ENCODE measurements at places on chromosomes 5 and 9.
A peak's percentile ranks its signal among the peaks of the same experiment; 100 is the strongest.

DNA sequence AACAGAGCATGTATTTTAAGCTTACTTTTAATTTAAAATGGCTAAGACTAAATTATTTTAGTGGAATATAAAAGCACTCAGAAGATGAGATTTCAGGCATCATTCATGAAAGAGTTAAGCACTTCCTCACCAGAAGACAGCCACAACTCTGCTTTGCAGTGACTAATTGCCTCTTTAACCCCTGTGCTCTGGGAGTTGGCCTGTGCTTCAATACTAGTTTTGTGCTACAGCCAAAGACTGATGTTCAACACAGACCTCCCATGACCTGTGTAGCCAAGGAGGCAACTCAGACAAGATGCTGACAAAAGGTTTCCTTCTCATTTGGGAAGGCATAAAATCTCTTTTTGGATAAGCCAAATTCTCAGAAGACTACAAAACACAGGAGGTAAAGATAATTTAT, 353.5 kb downstream of the FBXL17 start:
- no peak overlapping the region for H3K27ac ChIP-seq
- H3K4me1 ChIP-seq = no peaks in the 10 kb centered on the region
- H3K27me3 ChIP-seq = no peaks in the 10 kb centered on the region
- no peaks in the 10 kb centered on the region for H3K36me3 ChIP-seq

GRCh38 chr9:90249094-90249493, 393.5 kb downstream of the DIRAS2 start:
- H3K4me3 ChIP-seq = no peak overlapping the region
- no peaks in the 10 kb centered on the region for H3K36me3 ChIP-seq
- no peaks in the 10 kb centered on the region for H3K27me3 ChIP-seq
- no peak for DNase-seq
- H3K4me1 ChIP-seq = peaks cover 7% of the 10 kb centered on the region

- H3K36me3 ChIP-seq = no peaks in the 10 kb centered on the region
- no peaks in the 10 kb centered on the region for H3K4me1 ChIP-seq
- no peak overlapping the region for H3K27ac ChIP-seq
- H3K4me3 ChIP-seq = peak overlapping the region; percentile 72
- no peaks in the 10 kb centered on the region for H3K27me3 ChIP-seq
- peak; percentile 84 for DNase-seq
Observed at GRCh38 chr9:96874947-96875460, 20.7 kb upstream of the ZNF782 start.

GRCh38 chr9:92660266-92660665, 9.7 kb downstream of the IPPK start:
- peaks cover 35% of the 10 kb centered on the region for H3K36me3 ChIP-seq
- no peaks in the 10 kb centered on the region for H3K27me3 ChIP-seq
- no peak overlapping the region for H3K27ac ChIP-seq
- DNase-seq = no peak
- H3K4me1 ChIP-seq = peaks cover 5% of the 10 kb centered on the region

- H3K27ac ChIP-seq = no peak overlapping the region
- H3K27me3 ChIP-seq = no peaks in the 10 kb centered on the region
- no peaks in the 10 kb centered on the region for H3K4me1 ChIP-seq
- H3K36me3 ChIP-seq = peaks cover 28% of the 10 kb centered on the region
- H3K4me3 ChIP-seq = no peak overlapping the region
Observed at GRCh38 chr5:36177715-36178523, 26.0 kb downstream of the SKP2 start.

DNA sequence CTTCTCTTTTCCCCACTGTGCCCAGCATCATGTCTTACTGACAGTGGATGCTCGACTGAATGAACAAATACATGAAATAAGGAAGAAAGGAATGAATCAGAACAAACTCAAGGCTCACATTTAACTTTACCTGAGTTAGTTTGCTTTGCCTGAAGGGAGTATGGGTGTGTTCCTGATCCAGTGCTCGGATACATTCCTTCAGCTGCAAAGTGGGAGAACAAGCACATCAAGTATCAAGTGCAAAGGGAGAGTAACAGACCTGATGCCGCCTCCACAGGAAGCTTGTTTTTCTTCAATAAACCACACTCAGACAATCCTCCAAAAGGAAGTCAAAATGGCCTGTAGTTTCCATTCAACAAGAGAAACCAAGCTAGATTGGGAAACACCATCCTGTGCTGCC, 66.1 kb downstream of the KIF24 start:
- H3K27ac ChIP-seq = no peak overlapping the region
- H3K36me3 ChIP-seq = peaks cover 7% of the 10 kb centered on the region
- peak; percentile 39 for DNase-seq
- H3K4me1 ChIP-seq = peaks cover 2% of the 10 kb centered on the region
- no peak overlapping the region for H3K4me3 ChIP-seq

DNA sequence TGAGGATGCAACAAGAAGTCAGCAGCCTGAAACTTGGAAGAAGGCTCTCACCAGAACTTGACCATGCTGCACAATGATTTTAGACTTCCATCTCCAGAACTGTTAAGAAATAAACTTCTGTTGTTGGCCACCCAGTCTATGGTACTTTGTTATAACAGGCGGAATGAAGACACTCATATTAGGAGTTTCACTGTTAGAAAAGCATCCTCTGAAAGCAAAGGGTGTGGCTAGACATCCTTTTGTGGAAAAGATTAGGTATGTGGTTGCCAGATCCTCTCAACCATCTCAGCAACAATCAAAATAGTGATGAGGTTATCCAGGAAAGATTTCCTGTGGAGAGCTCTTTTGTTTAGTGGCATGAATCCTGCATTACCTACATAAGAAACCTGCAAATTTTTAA, 20.7 kb downstream of the ITGA2 start:
- H3K36me3 ChIP-seq = peaks cover 3% of the 10 kb centered on the region
- DNase-seq = no peak
- no peaks in the 10 kb centered on the region for H3K27me3 ChIP-seq
- no peaks in the 10 kb centered on the region for H3K4me1 ChIP-seq
- no peak overlapping the region for H3K4me3 ChIP-seq

GRCh38 chr5:136276087-136276486, 83.1 kb upstream of the SMIM32 start:
- H3K4me3 ChIP-seq = no peak overlapping the region
- no peak overlapping the region for H3K27ac ChIP-seq
- no peak for DNase-seq
- no peaks in the 10 kb centered on the region for H3K36me3 ChIP-seq

GRCh38 chr9:33943389-33943788, 105.3 kb downstream of the UBAP2 start:
- DNase-seq = no peak
- no peaks in the 10 kb centered on the region for H3K4me1 ChIP-seq
- H3K4me3 ChIP-seq = no peak overlapping the region
- H3K27ac ChIP-seq = no peak overlapping the region
- no peaks in the 10 kb centered on the region for H3K27me3 ChIP-seq

GRCh38 chr9:84270847-84271530, 69.6 kb downstream of the SLC28A3 start:
- DNase-seq = no peak
- no peak overlapping the region for H3K4me3 ChIP-seq
- H3K27ac ChIP-seq = no peak overlapping the region
- H3K27me3 ChIP-seq = no peaks in the 10 kb centered on the region
- H3K4me1 ChIP-seq = no peaks in the 10 kb centered on the region

- H3K27me3 ChIP-seq = no peaks in the 10 kb centered on the region
- H3K36me3 ChIP-seq = peaks cover 7% of the 10 kb centered on the region
- peaks cover 13% of the 10 kb centered on the region for H3K4me1 ChIP-seq
- no peak overlapping the region for H3K27ac ChIP-seq
Observed at GRCh38 chr9:126861707-126862103, 1.3 kb downstream of the ZBTB34 start.

DNA sequence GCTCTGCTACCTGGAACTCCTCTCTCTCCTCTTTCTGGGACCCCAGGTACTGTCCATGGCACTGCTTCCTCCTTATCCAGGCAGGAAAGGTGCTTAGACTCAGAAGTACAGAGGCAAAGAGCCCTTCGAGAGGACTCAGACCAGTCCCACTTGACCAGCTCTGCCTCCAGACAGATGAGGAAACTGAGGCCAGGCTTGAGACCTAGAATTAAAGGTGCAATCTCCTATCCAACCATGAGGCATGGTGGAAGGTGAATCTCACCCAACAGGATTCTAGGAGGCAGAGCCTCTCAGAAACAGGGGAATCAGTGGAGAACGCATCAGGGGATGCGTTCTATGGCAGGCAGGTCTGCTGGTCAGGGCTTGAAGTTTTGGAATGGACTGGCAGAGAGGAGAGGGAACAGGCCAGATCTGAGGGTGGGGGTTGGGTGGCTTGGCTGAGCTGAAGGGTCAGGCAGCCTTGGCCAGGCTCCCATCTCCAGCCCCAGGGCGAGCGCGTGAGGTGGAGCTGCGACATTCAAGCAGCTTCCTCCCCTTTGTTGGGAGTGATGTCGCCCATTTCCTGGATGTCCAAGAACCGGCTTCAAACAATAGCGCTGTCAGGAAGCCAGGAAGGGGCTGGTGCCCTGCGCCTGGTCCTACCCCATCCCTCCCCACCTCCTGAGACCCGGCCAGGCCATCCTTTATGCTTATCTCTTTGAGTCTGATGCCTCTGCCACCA, 26.2 kb downstream of the NDUFA8 start:
- no peak overlapping the region for H3K4me3 ChIP-seq
- no peaks in the 10 kb centered on the region for H3K27me3 ChIP-seq
- no peaks in the 10 kb centered on the region for H3K36me3 ChIP-seq
- DNase-seq = peak; percentile 3
- no peak overlapping the region for H3K27ac ChIP-seq

DNA sequence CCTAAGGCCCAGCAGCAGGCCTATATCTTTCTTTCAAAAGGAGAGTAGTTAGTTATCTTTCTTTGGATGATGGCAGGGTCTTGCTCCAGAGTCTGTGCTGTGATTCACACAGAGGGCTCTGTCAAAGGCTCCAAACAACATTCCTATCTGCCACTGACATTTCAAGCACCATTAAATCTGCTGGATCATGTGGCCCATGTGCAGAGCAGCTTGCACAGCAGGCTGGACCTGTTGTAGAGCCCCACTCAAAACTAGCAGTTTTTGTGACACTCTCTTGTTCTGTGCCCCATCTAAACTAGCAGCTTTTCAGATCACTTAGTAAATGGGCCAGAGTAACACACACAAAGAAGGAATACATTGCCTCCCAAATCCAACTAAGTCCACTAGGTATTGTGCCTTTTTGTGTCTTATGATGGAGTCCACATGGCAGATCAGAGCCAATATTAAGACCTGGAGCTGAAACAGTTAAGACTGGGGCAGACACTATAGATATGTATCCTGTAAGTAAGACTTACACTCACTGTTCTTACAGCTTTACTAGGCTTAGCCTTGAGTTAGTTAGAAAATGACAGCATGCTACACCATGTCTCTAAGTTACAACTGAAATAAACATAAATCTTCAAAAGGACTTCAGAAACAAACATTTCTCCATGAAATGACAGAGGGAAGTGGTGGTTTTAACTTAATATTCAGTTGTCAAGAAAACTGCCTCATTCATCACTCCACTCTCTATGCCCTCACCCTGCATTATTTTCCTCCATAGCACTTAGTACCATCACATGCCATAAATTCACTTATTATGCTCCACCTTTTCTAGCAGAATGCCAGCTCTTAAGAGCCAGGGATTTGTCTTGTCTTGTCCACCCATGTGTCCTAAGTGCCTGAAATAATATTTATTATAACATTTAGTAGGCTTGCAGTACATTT, 400.9 kb downstream of the RAB3C start:
- H3K36me3 ChIP-seq = peaks cover 2% of the 10 kb centered on the region
- DNase-seq = peak; percentile 58
- H3K4me1 ChIP-seq = peaks cover 7% of the 10 kb centered on the region
- no peak overlapping the region for H3K4me3 ChIP-seq
- no peaks in the 10 kb centered on the region for H3K27me3 ChIP-seq

- no peak overlapping the region for H3K27ac ChIP-seq
- DNase-seq = peak; percentile 58
- no peaks in the 10 kb centered on the region for H3K4me1 ChIP-seq
- H3K27me3 ChIP-seq = no peaks in the 10 kb centered on the region
- H3K4me3 ChIP-seq = no peak overlapping the region
- H3K36me3 ChIP-seq = no peaks in the 10 kb centered on the region
Observed at GRCh38 chr5:16550316-16550952, 66.4 kb downstream of the RETREG1 start.

GRCh38 chr5:14414007-14414406, 167.6 kb upstream of the OTULINL start:
- H3K36me3 ChIP-seq = peaks cover 45% of the 10 kb centered on the region
- H3K27ac ChIP-seq = no peak overlapping the region
- no peak overlapping the region for H3K4me3 ChIP-seq
- no peak for DNase-seq
- H3K27me3 ChIP-seq = no peaks in the 10 kb centered on the region
- H3K4me1 ChIP-seq = peaks cover 16% of the 10 kb centered on the region

- no peak overlapping the region for H3K27ac ChIP-seq
- peaks cover 25% of the 10 kb centered on the region for H3K4me1 ChIP-seq
- no peaks in the 10 kb centered on the region for H3K27me3 ChIP-seq
- DNase-seq = no peak
- H3K4me3 ChIP-seq = no peak overlapping the region
Observed at GRCh38 chr9:128251732-128252100, 24.1 kb downstream of the GOLGA2 start.

GRCh38 chr9:94950579-94951323, 224.3 kb downstream of the AOPEP start:
- no peaks in the 10 kb centered on the region for H3K27me3 ChIP-seq
- H3K27ac ChIP-seq = no peak overlapping the region
- no peaks in the 10 kb centered on the region for H3K36me3 ChIP-seq
- H3K4me3 ChIP-seq = no peak overlapping the region
- H3K4me1 ChIP-seq = peaks cover 27% of the 10 kb centered on the region

- H3K4me3 ChIP-seq = no peak overlapping the region
- no peaks in the 10 kb centered on the region for H3K27me3 ChIP-seq
- H3K27ac ChIP-seq = no peak overlapping the region
- peaks cover 7% of the 10 kb centered on the region for H3K4me1 ChIP-seq
- peak; percentile 18 for DNase-seq
- no peaks in the 10 kb centered on the region for H3K36me3 ChIP-seq
Observed at GRCh38 chr5:113212244-113212920, 222.4 kb downstream of the TSSK1B start.

- H3K4me3 ChIP-seq = no peak overlapping the region
- no peak overlapping the region for H3K27ac ChIP-seq
- H3K36me3 ChIP-seq = no peaks in the 10 kb centered on the region
Observed at GRCh38 chr5:71748360-71748759, 29.3 kb downstream of the CARTPT start.

DNA sequence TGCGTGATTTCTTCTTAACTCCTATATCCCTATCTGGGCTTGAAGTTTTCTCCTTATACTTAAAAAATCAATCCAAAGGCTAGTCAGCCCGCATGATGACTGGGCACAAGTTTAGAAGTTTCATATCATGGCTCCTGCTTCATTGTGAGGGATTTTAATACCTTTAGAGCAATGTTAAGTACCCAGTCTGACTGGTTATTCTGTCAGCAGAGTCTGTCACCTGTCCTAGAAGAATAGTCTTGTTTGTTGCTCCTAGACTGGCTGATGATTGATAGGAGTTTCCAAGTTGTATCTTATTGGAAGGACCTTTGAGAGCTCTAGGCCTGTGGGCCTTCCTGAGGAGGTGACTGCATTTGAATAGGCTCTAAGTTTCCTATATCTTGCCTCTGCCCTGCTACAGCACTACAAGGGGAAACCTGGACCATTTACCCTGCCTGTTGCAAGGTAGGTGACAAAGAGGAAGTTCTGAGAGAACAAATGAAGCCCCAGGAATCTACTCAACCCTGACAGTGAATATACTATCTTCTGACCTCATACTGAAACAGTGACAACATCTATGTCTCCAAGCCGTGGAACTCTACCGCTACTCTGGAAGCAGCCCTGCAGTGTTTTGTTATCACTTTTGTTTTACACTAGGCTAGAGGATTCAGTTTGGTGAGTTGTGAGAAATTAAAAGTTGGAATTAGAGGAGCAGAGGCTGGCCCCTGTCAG, 66.5 kb downstream of the F2RL2 start:
- H3K27me3 ChIP-seq = no peaks in the 10 kb centered on the region
- H3K27ac ChIP-seq = no peak overlapping the region
- H3K4me3 ChIP-seq = no peak overlapping the region
- no peaks in the 10 kb centered on the region for H3K36me3 ChIP-seq
- no peak for DNase-seq
